ENCODE measurements at places on chromosomes 7 and 10. TPM values are rescaled to one million over a fixed set of nuclear protein-coding genes. Genes with fewer than 3 reads are reported as not detected.

HABP2 gene
- 0.09 TPM for total RNA-seq

EVX1 gene
- not detected for total RNA-seq

HTR5A gene
- not detected for total RNA-seq

ANLN gene
- 81.1 TPM for total RNA-seq

CTNNA3 gene
- 4.0 TPM for total RNA-seq

HOXA3 gene
- not detected for total RNA-seq

H2BK1 gene
- not detected for total RNA-seq

TRDMT1 gene
- 11.7 TPM for total RNA-seq

PDK4 gene
- 0.31 TPM for total RNA-seq

ADAM12 gene
- 0.22 TPM for total RNA-seq

TMEM72 gene
- not detected for total RNA-seq

RAB19 gene
- total RNA-seq = 13.9 TPM

GHRHR gene
- 4.0 TPM for total RNA-seq

VAX1 gene
- total RNA-seq = not detected

SMKR1 gene
- 0.50 TPM for total RNA-seq

GGCT gene
- 106 TPM for total RNA-seq

DYNC1I1 gene
- total RNA-seq = 3.3 TPM
